ENCODE measurements at places on chromosomes 3 and 15.

GRCh38 chr3:45632956-45633355 is 38.4 kb downstream of the LIMD1 start:
- no peak for DNase-seq

DNA sequence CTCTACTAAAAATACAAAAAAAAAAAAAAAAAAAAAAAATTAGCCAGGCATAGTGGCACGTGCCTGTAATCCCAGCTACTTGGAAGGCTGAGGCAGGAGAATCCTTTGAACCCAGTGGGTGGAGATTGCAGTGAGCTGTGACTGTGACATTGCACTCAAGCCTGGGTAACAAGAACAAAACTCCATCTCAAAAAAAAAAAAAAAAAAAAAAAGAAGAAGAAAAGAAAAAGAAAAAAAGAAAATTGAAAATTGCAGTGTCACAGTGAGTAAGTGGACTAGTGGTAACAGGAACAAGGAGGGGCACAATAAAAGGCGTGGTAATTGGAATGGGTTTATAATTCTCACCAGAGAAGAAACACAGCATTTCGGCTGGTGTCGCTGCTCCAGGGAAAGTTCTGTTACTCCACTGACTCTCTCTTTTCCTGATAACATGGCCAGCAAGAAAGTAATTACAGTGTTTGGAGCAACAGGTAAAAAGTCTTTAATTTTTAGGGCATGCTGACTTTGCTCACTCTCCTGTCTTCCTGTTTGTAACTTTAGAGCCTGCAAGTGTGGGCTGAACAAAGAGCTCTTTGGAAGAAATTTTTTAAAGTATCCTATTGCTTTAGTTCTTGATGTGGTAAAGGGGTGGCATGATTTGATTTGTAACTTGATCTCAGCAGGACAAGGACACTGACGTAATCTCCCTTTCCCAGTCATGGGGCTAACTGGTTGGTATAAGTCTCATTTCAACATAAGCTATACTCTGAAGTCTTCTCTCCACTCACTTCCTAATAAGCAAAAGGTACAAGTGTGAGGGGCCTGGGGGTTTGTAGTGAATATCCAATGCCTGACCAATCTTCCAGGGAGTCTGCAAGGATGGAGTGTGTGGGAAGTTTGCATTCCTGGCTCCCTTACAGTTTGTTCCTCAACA is 22.1 kb upstream of the TRA2B start:
- DNase-seq, result peak; percentile 50

DNA sequence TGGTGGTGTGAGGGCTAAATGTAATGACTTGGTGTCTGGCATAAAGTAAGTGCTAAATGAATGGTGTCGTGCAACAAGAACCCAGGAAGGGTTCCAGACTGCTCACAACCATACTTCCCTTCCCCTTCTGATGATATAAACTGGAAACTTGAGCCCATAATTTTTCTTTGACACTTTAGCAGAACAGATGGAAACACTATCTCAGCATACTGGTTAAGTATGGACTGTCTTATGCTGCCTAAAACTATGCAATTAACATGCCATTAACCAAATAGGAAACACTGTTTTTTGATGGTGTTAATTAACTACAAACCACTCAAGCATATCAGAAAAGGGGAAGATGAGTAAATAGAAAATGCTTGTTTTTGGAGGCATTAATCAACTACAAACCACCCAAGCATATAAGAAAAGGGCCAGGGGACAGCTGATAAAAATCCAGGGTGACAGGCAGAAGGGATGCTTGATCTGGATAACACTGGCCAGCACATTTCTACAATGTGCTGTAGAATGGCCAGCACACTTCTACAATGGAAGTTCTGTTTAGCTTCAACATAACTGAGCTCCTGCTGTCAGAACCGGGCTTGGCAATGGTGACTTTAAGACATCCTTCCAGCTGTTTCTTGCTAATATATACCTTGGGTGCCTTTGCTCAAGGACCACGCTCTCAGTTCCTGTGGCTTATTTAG is 85.5 kb upstream of the FAM3D start:
- DNase-seq, result no peak

DNA sequence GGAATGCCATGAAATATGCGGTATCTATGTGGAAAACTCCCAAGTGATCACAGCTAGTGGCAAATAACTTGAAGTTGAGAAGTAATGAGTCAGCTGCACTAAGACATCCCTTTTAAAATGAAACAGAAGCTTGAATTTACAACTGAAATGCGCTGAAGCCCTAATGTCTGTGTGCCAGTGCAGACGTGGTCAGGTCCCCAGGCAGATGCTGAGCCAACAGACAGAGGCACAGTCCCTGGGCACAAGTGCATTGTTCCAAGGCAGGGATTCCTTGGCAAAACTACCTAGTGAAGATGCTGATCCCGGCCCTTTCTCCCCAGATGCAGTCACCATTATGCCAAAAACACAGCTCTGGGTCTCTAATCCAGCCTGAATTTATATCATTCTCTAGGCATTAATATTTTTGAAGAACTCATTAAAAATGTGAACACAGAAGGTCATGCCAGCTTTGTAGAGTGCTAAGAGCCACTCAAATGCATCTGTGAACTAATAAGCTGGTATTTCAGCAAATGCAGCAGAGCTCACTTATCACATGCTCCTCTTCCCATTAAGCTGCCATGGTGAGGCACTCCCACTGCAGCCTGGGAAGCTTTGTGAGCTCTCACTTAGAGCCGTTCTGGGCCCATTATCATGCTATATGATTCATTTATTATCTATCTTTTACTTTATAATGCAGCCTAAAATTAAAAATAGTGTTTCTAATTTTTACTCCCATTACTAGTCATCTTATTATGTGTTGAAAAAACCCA is 200.1 kb downstream of the GABRB3 start:
- DNase-seq, result no peak

- DNase-seq, result no peak
Observed at GRCh38 chr3:111701292-111701906, 106.3 kb upstream of the ZBED2 start.

DNA sequence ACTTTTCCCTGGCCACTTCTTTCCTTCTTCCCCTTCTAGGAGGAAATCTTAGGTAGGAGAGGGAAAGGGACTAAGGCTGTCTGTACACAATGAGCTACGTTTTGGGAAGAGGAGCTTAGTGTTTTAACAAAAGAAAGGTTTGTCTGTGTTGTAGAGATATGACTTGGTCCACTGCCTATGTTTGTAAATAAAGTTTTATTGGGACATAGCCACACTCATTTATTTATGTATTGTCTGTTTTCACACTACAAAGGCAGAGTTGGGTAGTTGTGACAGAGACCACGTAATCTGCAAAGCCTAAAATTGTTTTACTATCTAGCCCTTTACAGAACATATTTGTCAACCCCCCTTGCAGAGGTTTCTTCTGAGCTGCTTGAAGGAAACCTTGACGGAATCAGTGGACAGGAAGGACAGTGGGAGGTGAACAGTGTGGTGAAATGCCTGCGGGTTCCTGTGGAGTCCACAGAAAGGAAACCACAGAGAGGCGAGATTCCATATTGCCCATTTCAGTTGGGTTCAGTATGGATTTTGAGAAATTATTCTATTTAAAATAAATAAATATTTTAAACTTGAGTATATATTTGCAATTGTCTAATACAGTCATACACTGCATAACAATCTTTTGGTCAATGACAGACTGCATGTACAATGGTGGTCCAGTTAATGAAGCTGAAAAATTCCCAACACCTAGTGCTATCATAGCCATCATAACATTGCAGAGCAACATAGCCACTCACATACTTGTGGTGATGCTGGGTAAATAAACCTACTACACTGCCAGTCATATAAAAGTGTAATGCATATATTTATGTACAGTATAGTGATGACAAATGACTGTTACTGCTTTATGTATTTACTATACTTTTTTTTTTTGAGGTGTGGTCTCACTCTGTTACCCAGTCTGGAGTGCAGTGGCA is 157.9 kb upstream of the NUDT16 start:
- no peak for DNase-seq

- no peak for DNase-seq
Observed at GRCh38 chr3:139974809-139975425, 39.9 kb downstream of the CLSTN2 start.

DNA sequence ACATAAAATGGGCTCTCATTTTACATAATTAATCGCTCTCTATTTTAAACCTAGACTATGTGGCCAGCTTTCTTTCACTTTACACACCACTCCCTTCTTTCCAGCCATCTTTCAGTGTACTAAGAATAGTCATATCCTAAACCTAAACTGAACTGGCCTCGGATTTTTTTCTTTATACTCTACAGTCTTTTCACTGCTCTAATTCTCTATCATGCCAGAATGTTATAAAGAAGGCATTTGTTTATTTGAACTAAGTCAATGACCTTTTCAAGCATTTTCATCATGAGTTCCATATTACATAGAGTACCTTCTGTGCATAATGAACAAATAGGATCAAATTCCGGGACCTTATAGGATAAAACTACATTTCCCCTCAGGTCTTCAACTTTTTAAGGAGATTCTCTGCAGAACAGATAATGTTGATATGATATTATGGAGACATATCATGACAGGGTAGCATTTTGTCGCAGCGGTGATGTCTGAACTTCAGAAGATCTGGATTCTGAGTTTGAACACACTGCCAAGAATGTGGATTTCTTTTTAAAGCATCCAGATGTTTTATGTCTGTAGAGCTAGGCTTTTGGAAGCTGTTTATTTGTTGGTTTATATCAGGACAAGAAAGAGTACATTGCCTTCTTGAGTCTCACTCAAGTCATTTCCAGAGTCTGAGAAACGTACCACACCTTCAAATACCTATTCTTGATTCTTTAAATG is 1047.3 kb downstream of the MCTP2 start:
- no peak for DNase-seq

GRCh38 chr3:112377568-112378071 is 44.7 kb downstream of the CD200 start:
- DNase-seq, result no peak

DNA sequence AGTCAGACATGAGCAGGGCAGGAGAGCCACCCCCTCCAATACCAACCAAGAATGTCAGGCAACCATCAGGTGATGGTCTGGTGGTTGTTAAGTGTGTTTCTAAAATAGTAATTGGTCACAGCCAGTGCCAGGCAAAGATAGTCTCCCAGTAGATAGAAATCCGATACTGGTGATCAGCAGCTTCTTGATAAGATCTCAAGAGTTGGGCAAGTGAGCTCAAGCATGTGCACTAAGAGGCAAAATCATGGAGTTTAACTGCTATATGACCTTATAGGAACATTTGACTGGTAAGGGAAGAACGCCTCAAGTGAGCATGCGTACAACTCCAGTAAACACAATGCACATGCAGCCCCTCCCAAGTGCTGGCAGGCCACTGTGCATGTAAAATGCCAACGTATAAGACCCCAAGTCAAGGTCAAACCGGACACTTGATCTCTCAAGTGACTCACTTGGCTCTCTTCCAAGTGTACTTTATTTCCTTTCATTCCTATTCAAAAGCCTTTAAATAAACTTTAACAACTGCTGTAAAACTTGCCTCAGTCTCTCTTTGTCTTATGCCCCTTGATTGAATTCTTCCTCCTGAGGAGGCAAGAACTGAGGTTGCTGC is 36.0 kb upstream of the CBLB start:
- no peak for DNase-seq

DNA sequence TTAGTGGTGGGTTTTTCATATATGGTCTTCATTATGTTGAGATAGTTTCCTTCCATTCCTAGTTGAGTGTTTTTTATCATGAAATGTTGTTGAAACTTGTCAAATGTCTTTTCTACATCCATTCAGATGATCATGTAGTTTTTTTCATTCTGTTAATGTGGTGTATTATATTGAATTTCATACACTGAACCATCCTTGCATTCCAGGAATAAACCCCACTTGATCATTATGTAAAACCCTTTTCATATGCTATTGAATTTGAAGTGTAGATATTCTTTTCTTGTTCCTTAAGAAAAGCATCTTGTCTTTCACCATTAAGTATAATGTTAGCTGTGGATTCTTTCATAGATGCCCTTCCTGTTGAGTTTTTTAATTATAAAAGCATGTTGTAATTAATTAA is 42.9 kb downstream of the PIAS1 start:
- DNase-seq, result no peak

DNA sequence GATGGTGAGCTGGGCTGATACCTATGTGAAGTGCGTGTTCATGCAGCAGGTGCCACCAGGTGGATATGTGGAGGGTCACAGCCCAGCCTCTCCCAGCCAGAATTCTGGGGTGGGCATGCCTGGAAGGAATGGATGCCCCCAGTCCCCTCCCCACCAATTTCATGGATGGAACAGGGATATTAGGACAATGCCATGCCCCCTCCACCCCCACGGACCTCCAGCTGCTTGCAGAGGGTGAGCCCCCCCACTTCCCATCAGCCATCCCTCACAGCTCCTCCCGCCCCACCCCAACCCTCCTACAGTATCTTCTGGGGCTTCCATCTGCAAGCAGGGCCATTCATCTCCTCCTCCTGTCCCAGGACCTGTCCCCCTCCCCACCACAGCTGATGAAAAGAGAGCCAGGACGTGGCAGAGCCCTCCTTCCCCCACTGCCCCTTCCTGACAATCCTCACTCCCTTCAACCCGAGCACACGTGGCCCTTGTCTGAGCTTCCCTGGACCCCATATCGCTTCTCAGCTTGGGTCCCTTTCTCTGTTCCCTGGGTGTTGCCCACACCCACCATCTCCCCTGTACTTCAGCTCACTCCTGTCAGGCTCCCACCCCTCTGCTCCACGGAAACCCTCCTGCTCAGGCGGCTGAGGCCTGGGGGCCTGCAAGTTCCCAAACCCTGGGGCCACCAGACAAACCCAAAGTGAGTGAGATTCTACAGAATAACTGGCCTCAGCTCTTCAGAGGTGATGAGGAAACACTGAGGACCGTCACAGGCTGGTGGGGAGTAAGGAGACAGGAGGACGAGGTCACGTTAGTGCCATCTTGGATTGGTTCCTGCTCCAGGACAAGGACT is 2.8 kb upstream of the SEMA3G start:
- DNase-seq, result no peak

DNA sequence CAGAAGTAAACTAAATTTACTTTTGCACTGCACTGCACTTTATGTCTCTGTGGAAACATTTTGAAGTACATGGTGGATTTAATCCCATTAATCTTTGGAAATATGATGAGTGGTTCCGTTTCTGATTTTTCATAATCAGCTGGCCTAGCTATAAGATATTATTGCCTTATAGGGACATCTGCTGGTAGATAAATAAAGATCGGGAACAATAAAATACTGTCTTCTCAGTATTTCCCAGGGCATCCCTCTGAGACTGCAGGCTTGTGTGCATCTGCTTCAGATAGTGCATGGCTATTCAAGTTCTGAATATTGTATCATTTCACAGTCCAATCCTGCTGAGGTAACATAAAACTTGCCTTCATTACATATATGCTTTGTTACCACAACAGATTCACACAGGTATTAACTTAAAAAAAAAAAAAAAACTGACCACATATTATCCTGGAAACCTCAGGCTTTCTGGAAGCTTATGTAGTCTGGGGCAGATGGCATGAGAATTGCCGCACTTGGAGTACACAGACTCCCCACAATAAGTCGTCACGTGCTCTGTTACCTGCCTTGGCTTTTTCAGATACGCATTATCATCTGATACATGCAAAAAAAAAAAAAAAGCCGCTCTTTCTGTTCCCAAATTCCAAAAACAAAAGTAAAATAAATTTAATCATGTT is 330.8 kb upstream of the AGTR1 start:
- no peak for DNase-seq

DNA sequence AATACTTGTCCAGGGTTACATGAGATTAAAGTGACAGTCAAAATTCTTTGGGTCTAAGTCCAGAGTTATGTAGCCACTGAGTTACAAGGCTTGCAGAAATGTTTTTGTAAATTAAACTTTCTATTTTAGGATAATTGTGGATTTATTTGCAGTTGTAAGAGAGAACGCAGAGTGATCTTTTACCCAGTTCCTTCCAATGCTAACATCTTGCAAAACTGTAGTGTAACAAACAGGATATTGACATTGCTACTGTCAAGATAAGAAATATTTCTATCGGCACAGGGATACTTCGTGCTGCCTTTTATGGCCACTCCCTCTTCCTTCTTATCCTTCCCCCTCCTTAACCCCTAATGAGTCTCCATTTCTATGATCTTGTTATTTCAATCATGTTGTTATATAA is 1022.9 kb downstream of the MCTP2 start:
- DNase-seq, result no peak

Measured in GOT3 (cell line).